ENCODE measurements at places on chromosomes 6 and 20.
A peak's percentile ranks its signal among the peaks of the same experiment; 100 is the strongest.

GRCh38 chr6:43584892-43585570, 9.0 kb downstream of the POLH start:
- no peak for DNase-seq

DNA sequence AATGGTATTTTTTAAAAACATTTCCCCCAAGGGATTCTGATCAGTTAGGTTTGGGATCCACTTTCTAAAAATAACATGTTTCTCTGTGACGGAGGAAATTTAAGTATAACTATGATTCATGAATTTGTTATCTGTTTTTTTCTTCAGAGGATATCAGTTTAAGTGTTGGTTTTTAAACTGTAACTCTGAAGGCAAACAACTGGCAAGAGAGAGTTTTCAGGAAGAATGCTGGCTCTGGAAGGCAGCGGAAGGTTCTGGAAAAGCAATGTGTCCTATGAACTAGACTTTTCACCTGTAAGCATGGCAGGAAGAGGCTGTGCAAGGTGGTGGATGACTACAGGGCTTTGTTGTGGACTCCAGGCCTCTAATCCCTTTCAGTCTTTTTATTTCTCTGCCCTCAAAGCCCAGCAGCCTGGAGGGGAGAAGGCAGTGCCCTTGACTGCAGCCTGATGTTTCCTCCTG, 153.1 kb downstream of the GMPR start:
- DNase-seq: no peak

- peak; percentile 66 for DNase-seq
Measured at GRCh38 chr6:28543651-28544610, 18.2 kb downstream of the GPX5 start.

- DNase-seq: peak; percentile 82
Measured at GRCh38 chr20:13220194-13220903, 725 bp upstream of the ISM1 start.

- DNase-seq: no peak
Measured at GRCh38 chr6:40349123-40349900, 237.9 kb downstream of the LRFN2 start.

- DNase-seq: no peak
Measured at GRCh38 chr6:259316-259715, 33.0 kb upstream of the DUSP22 start.

- no peak for DNase-seq
Measured at GRCh38 chr20:57672953-57673575, 36.8 kb downstream of the PMEPA1 start.

DNA sequence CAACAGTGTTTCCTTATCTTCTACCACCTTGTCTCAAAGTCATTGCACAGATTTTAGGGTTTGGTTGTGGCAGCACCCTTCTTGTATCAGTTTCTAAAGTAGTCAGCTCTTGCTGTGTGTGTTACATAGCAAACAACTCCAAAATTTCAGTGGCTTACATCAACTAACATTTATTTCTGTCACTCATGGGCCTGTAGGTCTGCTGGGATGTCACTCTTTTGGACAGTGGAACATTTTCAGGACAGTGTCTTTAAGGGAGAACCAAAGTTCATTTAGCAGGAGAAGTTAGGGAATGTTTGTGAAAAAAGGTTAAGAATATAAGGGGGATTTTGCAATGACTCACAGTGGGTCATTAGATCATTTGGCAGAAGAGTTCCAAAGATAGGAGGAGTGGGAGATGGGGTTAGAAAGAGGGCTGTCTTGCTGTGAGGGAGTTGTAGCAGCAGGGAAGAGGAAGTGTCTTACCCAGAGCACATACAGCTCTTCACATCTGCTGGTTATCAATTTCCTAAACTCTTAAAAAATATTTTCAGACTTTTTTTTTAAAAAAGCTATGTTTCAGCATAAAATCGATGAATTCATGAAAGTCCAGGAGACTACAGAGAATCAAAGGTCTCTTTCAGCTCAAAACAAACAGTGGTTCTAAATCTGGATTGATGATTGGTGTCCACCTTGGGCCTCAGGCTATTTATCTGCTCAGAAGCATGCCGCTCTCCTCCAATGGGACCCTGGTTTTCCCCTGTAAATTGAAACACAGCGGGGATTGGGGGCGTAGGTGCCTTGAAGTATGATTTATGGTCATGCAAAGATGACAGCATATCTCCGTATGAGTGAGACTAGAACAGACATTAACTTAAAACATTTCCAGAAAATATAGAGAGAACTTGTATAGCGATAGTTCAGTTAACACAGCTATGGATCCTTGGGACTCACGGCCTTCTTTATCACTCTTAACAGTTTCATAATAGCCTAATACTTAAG, 117.3 kb downstream of the B3GAT2 start:
- no peak for DNase-seq

DNA sequence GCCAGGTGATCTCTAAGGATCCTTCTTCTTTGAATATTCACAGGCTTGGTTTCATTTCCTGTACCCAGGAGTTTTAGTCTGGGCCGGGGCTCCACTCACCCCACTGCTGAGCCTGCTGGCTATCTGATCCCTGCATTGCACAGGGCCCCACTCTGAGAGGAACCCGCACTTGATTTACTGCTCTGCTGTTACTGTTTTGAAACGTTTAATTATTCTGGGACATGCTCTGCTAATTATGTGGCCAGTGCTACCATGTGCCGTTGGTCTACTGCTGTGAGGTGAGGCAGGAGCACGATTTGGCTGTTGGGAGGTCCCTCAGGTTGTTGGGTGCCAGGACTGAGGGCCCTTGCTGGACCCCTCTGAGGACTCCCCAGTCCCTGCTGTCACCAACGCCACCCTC, 108.7 kb upstream of the SIRPA start:
- no peak for DNase-seq

GRCh38 chr6:140366991-140367390, 992.5 kb upstream of the CITED2 start:
- DNase-seq: no peak

DNA sequence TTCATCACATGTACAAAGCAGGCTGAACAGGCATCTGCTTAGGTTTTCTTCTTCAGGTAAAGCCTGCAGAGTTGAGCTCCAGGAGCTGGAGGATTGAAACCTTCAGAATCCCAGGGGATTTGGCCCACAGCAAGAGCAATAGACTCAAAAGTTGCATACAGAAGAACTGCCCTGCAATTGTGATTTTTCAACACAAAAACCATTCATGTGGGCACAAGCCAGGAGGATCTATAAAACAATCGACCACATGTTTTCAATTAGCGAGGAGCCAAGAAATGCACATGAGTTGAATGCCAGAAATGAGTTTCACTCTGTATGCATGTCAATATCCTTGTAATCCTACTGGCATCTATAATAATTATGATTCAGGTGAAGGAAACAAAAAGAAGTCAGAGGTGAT, 576.4 kb downstream of the HDGFL1 start:
- no peak for DNase-seq

GRCh38 chr20:8152183-8152582, 20.1 kb downstream of the PLCB1 start:
- DNase-seq: no peak

DNA sequence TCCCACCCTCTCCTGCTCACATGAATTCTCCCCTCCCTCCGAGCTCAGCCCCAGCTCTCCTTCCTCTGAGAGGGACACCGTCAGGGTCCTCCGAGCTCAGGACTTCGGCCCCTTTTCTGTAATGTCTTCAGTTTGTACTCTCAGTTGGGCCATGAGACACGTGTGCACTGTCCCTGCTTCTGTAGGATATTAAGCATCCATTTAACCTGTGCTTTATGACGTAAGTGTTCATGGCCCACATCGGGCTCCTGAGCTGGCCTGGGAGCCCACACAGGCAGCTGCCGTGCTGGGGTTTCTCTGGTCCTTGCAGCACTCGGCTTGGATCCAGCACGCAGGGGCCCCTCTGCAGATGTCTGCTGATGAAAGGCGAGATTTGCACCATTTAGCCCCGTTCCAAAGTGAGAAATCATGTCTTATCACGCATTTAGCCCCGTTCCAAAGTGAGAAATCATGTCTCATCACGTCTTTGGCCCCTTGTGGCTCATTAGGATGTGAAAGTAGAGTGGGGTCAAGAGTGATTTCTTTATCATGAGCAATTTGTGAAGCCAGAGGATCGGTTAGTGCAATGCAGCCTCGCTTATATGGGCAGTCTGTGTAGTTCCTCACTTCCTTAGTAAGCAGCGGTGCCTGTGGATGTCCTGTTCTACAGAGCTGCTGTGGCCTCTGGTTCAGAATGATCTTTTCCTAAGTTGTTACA, 25.3 kb downstream of the DUSP22 start:
- no peak for DNase-seq

GRCh38 chr20:38355161-38356012, 9.1 kb downstream of the LBP start:
- no peak for DNase-seq

- peak; percentile 89 for DNase-seq
Measured at GRCh38 chr6:131807644-131808459, at the start of gene ENPP1. TSS of gene ENPP1 (plus strand) at chr6:131808020. CDS start at chr6:131808036, 16 bp downstream.

DNA sequence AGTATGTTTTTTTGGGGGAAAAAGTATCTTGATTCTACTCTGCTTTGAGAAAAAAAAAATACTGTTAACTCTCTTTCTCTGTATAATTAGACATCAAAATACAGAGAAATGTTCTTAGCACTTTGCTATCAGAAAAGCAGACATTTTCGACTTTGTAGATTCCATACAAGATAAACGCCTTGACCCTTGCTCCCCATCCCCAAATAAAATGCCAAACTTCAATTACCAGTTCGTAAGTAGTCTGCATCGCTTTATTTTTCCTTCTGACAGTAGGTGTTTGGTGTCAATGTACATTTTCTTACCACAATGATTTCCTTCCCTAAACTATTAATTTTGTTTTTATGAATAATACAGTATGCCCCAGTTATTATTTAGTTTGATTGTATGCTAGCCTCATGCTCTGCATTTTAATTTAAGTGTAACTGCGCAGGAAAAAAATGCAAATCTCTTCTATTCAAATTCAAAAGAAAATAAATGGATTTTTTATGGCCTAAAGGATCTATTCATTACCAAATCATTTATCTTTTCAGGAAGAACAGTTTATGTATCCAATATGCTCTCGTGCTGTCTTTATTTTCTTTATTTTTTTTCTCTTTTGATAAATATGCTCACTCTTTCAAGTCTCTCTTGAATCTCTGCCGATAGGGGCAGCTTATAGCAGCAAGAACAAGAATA, 84.8 kb upstream of the ZNF217 start:
- DNase-seq: no peak
